ENCODE measurements at places on chromosomes 6 and 20.

- no peak for DNase-seq
Observed at GRCh38 chr20:63889241-63890200, 5.4 kb upstream of the DNAJC5 start.

GRCh38 chr6:11163932-11164331 is 52.4 kb upstream of the ERVFRD-1 start:
- DNase-seq, result no peak

GRCh38 chr6:65627015-65627414 is 80.0 kb downstream of the EYS start:
- DNase-seq, result no peak

GRCh38 chr6:63660757-63661156 is 25.2 kb downstream of the PHF3 start:
- no peak for DNase-seq

GRCh38 chr20:33668466-33669155 is 1.9 kb downstream of the ACTL10 start:
- DNase-seq, result no peak

- no peak for DNase-seq
Observed at GRCh38 chr20:54220722-54221121, 12.8 kb downstream of the PFDN4 start.

- DNase-seq, result no peak
Observed at GRCh38 chr20:53660947-53661381, 67.3 kb upstream of the ZNF217 start.

GRCh38 chr6:77455271-77455670 is 8.0 kb downstream of the HTR1B start:
- no peak for DNase-seq

- no peak for DNase-seq
Observed at GRCh38 chr20:12617076-12617475, 391.7 kb upstream of the SPTLC3 start.

DNA sequence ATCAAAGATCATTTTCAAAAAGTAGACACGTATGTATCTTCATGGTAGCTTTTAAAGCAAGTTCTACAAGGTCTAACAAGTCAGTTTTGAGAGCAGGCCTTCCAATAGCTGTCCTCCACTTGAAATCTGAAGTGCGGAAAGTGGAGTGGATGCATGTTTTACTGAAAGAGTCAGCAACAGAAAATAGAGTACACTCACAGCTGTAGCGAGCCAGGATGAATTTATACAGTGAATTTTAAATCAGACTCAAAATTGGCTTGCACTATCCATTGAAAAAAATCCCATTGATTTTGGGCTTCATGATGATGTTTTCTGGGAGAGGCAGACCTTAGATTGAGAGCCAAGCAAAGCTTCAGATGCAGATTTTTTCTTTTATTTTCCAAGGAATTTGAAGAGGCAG is 80.6 kb downstream of the GJA10 start:
- DNase-seq, result no peak

GRCh38 chr6:34389034-34389433 is 3.4 kb downstream of the NUDT3 start:
- no peak for DNase-seq

All from activated CD4-positive, alpha-beta T cell treated with anti-CD3 and anti-CD28 coated beads, Interleukin-2, amount 50 U/mL, for 24 hours (primary cell).